ENCODE measurements at places on chromosomes 1 and 21. TPM values are rescaled to one million over a fixed set of nuclear protein-coding genes. Genes with fewer than 3 reads are reported as not detected.
A peak's percentile ranks its signal among the peaks of the same experiment; 100 is the strongest.

TMEM167B gene
- 55.1 TPM for total RNA-seq

LORICRIN gene
- total RNA-seq: not detected

SELL gene
- 3.5 TPM for total RNA-seq

MMP23B gene
- 16.6 TPM for total RNA-seq

HLCS gene
- total RNA-seq: 37.4 TPM

SIK1 gene
- 29.2 TPM for total RNA-seq

FAM78B gene
- total RNA-seq: 3.6 TPM

DNA sequence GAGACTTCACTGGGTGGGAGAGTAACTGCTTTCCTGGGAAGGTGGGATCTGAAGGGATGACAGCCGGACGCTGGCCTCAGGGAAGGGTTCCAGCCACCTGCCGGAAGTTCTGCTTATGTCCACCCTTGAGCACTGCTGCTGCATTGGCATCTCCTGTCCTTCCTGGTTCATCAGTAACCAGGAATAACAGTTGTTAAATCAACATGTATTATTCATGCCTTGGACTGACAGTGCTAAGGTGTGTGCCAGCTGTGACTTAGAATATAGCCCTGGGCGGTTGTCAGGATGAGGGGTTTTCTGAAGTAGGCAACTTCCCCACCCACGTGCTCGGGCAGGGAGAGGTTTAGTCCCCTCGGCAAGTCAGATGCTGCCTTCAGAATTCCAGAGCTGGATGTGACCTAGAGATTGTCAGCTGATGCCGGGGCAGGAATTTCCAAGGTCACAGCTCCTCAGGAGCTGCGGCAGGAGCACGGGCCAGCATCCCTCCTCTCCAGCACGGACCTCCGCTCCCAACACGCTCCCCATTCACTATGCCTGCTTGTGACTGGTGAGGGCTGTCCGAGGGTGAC is 17.9 kb downstream of the CLDN14 start:
- DNase-seq: no peak

DNA sequence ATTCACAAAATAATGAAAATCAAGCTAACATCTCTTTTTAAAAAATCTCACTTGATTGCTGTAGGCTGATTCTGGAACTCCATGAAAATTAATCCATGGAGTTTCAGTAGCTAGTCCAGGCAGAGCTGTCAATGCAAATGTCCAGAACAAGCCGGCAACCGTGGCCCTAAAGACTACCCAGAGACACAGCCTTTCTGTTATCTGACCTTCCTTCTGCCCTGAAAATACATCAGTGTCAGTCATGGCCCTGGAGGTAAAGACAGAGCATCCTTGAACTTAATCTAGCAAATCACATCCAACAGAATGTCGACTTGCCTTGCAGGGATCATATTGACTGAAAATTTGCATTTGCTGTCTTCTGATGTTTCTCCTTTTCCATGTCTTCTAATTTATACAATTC is 887.4 kb upstream of the B3GALT2 start:
- DNase-seq: no peak

DNA sequence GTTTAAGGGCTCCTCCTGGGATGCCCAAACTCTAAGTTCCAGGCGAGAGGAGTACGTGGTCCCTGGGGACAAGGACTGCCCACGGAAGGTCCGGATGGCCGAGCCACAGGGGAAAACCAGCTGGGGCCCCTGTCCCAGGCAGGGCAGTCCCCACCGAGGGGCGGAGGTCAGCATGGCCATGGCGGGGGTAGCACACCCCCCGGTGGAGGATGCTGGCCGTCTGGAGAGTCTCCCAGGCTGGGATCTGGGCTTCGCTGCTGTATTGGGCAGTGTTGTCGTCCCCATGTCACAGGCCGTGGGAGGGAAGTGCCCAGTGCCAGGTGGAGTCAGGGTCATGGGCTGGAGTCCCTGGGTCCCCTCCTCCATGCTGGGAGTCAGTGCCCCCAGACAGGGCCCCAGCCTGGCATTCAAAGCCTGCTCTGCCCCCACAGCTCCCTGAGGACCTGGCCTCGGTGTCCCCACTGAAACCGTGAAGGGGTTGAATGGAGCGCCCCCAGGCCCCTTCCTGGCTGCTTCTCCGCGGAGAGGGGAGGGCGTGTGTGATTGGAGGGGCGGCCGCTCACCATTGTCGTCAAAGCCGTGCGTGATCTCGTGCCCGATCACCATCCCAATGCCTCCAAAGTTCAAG is 6.8 kb downstream of the PRXL2B start:
- DNase-seq: no peak

DNA sequence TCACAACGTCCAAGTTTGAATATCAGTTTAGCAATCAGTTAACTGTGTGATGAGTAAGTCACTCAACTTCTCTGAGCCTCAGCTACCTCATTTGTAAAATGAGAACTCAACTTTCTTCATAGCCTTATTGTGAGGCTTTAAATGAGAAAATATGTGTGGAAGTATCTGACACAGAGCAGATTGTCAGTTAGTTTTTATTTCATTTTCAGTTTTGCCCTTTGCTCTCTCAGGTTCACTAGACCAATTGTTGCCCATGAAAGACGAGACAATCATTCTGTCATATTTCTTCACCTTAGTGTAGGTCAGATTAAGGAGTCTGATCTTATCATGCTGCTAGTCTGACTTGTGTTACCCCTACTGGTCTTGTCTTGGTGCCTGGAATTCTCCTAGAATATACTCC is 232.8 kb upstream of the PTBP2 start:
- DNase-seq: no peak

DNA sequence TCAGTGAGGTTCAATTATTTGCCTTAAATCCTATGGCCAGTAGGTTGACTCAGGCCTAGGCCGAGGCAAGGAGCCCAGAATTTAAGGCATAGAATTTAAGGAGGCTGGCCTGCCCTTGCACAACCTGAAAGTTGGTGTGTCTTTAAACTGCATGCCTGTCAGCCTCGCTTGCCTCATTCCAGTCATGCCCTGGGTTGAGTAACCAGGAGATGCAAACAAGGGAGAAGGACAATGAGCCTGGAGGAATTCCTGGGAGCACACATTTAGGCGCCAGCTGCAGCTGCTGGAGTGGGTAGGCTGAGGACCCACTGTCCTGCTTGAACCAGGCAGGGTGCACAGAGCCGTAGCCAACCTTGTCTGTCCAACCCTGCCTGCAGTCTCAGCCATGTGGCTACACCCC is 11.7 kb downstream of the CD2 start:
- no peak for DNase-seq

GRCh38 chr21:45972716-45973474 is 8.7 kb upstream of the COL6A1 start:
- peak; percentile 76 for DNase-seq

DNA sequence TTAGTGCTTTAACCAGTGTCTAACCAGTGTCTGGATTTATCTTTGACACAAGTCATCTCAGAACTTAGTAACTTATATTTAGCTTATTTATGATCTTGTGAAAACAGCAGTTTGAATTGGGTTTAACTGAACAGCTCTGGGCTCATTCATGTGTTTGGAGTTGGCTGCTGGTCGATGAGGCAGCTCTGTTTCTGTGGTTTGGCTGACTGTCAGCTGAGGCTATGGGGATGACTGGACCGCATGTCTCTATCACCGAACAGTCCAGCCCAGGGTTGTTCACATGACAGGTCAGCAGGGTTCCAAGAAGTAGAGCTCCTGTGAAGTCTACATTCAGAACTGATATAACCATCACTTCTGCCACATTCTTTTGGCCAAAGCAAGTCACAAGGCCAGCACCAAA is 29.1 kb upstream of the C21orf91 start:
- peak; percentile 44 for DNase-seq

DNA sequence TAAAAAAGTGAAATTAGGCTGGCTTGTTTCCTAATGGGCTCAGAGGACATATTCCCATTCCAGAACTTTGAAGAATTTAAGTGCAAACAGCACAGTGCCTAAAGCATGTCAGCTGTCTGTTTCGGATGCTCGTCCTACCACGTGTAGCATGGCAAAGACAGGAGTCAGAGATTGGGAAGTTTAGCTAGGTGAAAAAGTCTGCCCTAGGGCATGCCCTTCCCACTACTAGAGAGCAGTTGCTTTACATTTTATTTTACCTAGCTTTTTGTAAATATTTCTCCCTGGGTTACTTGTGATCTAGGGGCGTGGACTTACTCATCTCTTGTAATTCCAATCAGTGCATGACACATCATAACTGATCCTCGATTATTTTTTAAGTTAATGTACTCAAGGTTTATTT is 111.1 kb downstream of the LMO4 start:
- no peak for DNase-seq

DNA sequence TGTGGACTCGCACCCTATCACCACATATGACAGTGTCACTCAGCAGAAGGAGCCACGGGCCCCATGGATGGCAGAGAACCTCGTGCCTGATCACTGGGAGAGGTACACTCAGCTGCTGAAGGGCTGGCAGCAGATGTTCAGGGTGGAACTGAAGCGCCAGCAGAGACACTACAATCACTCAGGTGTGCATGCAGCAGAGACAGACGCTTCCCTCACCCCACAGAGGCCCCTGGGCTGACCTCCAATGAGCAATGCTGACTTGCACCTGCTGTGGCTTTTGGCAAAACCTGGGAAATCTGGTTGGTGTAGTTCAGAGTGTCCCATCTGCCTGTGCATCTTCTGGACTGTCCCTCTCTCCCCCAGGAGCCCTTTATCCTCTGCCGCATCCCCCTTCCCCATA is 51.9 kb downstream of the KIAA1614 start:
- no peak for DNase-seq

GRCh38 chr1:163038928-163039706 is 30.0 kb upstream of the RGS4 start:
- no peak for DNase-seq

DNA sequence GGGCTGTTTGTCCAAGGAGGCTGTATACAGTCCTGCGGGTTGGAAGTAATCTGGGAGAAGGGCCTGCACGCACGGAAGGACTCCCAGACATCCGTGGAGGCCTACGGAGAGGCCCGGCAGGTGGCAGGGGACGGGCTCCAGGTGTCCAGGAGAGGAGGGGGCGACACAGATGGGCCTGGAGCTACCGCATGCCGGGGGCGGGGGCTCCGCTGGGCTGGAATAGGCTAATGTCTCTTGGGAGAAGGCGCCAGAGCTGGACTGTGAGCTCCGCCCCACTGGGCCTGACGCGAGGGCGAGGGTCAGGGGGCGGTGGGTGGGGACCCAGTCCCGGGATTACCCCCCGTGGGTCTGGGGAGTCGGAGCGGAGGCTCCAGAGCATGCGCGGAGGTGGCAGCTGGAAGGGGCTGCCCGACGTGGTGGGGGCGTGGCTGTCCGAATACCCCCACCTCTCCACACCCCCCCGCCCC is 659 bp downstream of the AGO1 start:
- peak; percentile 49 for DNase-seq

DNA sequence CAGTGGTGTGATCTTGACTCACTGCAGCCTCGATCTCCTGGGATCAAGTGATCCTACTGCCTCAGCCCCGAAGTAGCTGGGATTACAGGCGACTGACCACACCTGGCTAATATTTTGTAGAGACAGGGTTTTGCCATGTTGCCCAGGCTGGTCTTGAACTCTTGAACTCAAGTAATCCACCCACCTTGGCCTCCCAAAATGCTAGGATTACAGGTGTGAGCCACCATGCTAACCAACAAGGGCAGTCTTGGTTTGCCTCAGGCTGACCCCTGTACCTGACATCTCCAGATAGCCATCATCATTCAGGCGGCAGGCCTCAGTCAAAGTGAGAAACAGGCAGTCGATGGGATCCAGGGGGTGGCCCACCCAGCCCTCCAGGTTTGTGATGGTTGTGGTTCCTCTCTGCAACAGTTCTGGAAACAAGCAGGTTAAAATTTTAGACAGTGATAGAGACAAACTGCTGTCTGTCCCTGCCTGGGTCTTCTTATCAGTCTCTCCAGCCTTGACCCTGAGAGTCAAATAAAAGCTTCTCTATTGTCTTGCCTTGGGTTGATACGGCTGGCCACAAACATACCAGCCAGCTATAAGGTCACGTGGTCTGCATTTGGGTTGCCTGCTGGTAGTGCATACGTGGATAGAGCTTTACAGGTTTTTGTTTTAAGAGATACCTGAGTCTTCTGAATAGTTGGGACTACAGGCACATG is 26.8 kb downstream of the UROD start:
- no peak for DNase-seq

DNA sequence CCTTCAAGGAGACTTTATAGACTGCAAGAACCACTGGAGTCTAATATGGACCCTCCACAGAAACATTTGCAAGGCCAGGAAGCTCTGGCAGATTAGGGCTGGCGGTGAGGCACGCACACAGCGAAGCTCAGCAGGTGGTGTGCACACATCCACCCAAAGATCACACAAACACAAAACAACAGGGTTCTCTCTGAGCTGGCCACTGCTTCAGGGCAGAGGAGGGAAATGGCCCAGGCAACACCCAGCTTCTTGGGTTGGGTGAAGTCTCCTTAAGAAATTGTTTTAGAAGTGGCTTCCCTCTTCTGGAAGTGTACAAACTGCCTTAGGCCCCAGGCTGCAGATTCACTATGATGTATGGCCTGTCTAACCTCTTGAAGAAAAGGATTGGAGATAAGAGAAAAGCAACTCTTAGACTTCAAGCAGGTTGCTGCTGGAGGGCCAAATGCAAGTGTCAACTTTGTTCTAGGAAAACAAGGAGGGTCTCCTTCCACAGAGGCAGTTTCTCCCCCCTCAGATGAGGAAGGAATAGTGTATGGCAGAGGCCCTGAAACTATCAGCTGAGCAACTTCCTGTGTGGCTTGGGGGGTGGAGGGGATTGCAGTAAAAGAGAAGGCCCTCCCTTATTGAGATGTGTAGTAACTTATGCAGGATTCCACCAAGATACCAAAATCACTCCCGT is 2.0 kb downstream of the RCSD1 start:
- no peak for DNase-seq

DNA sequence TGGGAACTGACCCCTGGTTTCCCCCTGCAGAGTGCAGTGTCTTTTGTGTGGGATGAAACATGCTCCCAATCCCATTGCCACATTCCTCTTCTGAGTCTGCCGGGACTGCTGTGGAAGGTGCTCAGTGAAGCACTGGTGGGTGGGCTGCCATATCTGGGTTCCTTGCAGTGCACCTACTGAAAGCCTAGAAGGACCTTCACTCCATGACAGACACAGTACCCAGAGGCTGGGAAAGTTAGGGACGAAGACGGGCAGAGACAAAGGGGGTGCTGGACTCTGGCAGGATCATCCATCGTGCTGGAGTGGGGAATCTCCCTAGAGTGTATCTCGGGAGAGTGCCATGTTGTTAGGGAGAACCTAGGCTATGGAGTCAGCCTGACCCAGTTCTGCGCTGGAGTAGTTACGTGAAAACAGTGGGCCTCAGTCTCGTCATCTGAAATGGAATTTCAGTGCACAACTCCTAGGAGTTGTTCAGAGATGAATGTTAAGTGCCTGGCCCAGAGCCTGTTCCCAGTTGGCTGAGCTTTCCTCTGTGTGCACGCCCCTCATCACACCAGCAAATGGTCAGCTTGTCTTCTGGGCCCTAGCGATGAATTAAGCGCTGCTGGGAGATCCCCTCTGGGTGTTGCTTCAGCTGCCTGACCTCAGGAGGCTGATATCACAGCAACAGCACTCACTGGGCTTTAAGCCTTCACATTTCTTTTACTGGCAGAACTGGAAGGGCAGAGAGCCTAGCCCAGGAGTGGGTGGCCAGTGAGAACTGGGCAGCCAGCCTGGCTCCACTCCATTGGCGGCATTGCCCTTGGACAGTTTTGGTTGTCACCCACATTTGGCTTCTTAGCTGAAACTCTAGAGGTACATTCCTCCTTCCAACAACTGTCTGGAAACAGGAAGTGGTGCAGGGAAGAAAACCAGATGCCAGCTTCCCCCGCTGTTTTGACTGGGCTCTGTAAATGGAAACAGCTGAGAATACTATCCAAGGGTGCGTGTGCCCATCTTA is 479.8 kb upstream of the VAMP3 start:
- peak; percentile 18 for DNase-seq

- DNase-seq: no peak
These were observed 13.4 kb upstream of the ALX3 start for GRCh38 chr1:110083866-110084226.

Data from ureter (tissue), 1 donor.